Activated T-helper 1 cell treated with anti-CD3 and anti-CD28 coated beads, Interleukin-2, amount 50 U/mL, for 16 hours (primary cell): ENCODE measurements at places on chromosomes 7 and 10.

DNA sequence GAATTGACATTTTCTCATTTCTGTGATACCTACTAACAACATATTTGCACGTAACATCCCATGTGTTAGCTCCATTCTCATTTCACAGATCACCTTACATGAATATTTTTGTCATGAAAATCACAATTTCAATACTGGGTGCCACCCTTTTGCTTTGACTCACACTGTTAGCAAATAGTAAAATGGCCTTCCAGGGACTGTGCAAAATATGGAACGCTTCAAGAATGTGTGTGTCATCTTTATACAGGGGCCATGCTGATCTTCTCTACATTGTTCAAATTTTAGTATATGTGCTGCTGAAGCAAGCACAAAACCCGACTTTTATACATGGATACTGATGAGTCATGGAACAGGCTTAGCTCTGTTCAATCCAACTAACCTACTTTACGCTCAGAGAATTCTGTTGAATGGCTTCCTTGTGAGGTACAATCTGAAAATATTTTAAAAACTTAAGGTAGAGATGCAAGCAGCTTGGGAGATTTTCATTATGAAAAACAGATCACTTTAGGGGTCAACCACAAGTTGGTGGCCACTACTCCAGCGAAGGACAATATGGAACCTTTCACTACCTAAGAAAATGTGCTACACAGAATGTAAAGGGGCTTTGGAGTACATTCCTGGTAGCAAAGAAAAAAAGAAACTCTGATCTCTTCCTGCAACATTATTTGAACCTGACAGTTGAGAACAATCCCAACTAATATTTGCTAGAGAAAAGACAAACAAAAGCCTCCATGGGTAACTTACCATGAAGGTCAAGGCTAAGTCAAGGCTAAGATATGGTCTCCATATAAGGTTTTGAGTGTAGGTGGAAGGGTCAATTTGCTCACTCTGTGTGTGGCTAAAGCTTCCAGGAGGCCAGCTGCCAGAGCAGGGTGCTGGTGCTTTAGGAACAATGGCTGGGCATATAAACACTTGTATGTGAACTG, 11.9 kb downstream of the ANKRD26 start:
- no peak for DNase-seq

GRCh38 chr10:128122931-128123330, 3.3 kb downstream of the MKI67 start:
- DNase-seq, result no peak

DNA sequence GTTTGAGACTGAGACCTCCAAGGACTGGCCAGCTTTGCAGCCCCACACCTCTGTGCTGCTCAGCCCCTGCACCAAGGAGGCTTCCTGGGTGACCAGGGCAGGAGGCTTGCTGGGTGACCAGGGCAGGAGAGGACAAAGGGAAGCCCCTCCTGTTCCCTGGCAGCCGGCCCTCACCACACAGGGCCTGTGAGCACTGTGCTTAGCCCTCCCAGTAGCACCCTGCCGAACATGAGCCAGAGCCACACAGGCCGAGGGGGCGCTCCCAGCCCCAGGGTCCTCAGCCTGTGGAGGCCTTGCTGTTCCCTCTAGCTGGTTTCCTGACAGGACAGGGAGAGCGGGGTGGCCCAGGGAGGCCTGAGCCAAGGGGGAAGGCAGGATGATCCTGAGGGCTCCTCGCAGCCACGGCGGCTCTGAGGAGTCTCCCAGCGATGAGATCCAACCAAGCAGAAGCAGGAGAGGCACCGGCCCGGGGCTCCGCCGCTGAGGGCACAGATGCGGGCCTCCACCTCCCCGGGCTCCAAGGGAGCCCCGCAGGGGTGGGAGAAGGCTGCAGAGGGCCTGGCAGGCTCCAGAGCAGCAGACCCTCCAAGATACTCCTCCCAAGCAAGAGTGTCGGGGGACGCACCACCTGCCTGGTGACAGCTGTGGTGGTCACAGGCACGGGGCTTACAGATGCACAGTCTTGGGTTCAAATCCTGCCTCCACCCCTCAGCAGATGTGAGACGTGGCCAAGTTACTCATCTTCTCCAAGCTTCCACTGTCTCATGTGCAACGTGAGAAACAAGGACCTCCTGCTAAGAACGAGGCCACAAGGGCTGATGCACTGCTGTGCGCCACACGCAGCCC, 22.5 kb downstream of the WDR86 start:
- DNase-seq, result no peak

- no peak for DNase-seq
These were observed 7.0 kb downstream of the KNDC1 start for GRCh38 chr10:133166828-133167692.

DNA sequence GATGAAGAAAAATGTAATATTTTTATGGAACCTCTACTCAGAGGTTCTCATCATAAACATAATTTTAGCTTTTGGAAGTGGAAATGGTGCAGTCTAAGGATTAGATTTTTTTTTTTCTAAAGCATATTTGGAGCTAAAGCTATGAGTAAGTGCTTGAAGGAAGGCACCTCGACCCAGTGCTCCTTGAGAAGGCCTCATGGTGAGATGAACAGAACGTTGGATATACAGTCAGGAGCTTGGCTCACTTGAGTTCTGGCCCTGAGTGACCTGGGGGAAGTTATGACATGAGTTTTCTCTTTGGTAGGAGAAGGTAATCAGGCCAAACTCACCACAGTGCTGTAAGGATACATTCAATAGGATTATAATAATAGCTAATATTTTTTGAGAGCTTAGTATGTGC, 163.3 kb downstream of the JCAD start:
- DNase-seq, result no peak

- no peak for DNase-seq
These were observed 134.3 kb upstream of the PDE1C start for GRCh38 chr7:32204361-32205018.

DNA sequence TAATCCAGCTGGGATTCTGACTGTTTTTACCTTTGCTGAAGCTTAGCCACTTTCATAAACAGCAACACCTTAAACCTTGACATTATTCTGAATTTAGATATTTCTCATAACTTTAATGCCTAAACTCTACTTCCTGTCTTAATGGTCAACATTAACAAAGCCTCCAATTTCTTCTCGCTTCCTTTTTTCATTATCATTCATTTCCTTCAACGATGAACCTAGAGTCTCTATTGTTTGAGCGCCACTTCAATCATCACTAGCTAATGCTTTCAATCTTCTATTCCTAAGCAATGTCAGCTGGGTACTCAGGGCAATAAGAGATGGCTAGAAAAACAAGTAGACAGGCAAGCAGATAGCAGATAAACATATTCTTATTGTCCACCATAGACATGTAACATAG, 96.6 kb upstream of the TMEM196 start:
- DNase-seq, result no peak

- DNase-seq, result no peak
These were observed 18.1 kb upstream of the DAGLB start for GRCh38 chr7:6465862-6466261.

- no peak for DNase-seq
These were observed 89.4 kb upstream of the TMEM26 start for GRCh38 chr10:61542596-61542995.
